Mesenchymal stem cell (in vitro differentiated cells and primary cell): ENCODE measurements at places on chromosomes 6 and 20.

DNA sequence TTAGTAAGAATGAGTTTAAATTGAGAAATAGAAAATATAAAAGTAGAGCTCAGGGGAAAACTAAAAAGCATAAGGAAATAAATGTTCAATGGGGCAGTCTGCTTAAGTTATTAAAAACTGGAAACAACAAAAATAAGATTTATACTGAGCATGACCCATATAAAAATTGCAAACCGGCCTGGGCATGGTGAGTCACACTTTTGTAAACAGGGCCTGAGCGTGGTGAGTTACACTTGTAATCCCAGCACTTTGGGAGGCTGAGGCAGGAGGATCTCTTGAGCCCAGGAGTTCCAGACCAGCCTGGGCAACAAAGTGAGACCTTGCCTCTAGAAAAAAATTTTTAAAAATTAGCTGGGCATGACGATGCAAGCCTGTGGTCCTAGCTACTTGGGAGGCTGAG, 74.6 kb downstream of the TMEM244 start:
- no peak for DNase-seq

GRCh38 chr20:32702706-32703425, 29.1 kb upstream of the C20orf203 start:
- DNase-seq, result no peak

DNA sequence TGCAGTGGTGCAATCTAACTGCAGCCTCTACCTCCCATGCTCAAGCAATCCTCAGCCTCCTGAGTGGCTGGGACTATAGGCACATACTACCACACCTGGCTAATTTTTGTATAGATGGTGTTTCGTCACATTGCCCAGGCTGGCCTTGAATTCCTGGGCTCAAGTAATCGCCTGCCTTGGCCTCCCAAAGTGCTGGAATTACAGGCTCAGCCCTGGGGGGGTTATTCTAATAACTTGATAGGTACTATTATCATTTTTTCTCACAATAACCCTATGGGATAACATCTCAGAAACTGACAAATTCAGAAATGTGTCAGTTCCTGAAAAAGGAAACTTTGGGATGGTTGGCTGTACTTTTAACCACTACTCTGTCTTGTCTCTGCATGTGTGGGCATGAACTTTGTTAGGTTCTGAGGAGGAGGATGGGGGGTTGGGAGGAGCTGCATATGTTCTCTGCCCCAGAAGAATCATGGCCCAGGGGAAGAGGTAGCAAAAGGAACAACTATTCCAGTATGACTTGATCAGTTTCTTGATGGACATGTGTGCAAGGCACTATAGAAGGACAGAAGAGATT, 169.9 kb downstream of the CARMIL1 start:
- no peak for DNase-seq

- no peak for DNase-seq
These were observed 198.6 kb upstream of the CDH4 start for GRCh38 chr20:61053487-61053886.

- DNase-seq, result no peak
These were observed 1003.1 kb downstream of the KIF16B start for GRCh38 chr20:15570156-15570555.

DNA sequence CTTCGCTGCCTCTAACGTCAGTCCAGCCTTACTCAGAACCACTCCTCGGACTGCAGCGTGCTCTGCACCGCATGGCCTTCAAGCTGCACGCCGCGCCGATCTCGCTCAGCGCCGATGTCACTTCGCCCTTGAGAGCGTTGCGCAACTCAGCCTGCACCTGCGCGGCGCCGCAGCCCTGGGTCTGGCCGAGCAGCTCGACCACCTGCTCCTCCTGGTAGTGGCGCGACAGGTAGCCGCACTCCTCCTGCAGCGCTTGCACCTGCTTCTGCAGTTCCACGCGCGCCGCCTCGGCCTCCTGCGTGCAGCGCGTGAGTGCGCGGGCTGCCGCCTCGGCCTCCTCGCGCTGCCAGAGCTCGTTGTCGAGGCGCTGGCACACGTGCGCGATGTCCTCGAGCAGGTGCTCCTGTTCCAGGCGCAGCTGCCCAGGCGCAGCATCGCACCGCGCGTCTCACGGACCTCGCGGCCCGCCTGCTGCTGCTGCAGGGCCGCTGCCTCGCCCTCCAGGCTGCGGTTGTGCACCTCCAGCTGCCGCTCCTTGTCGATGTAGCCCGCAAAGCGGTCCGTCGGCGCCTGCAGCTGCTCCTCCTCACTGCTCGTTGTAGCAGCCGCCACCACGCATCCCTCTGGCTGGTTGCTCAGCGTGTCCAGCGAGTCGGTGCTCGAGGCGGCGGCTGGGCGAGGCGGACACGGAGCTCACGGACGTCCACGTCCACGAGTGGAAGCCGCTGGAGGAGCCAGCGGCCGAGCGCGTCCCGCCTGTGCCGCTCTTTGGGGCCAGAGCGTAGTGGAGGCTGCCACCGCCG, 380.6 kb upstream of the CHD6 start:
- DNase-seq, result no peak

- DNase-seq, result peak; percentile 5
These were observed 134.3 kb downstream of the IBTK start for GRCh38 chr6:82113231-82113630.

DNA sequence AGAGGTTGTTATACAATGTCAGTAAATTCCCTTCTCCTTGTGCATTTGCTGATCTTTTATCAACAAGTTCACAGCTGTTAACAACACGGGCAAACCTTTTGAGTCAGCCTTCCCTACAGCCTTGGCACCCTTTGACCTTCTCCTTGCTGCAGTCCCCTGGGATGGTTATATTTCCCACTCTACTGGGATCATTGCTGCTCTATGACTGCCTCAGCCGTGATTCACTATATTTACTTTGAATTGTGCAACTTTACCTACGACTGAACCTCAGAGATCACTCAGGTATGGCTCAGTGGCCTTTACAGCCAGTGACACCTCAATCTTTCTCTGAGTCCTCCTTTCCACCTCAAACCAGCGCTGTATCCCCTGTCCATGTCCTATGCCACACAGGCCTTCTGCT, 1293.3 kb downstream of the EPHA7 start:
- DNase-seq, result no peak

- DNase-seq, result no peak
These were observed 212.7 kb upstream of the FOXA2 start for GRCh38 chr20:22797103-22797502.

GRCh38 chr20:54058420-54059139, 11.8 kb downstream of the BCAS1 start:
- no peak for DNase-seq
